ENCODE measurements at places on chromosomes 16 and 17.

GRCh38 chr17:57453841-57454425, 197.6 kb downstream of the MSI2 start:
- no peak for DNase-seq

DNA sequence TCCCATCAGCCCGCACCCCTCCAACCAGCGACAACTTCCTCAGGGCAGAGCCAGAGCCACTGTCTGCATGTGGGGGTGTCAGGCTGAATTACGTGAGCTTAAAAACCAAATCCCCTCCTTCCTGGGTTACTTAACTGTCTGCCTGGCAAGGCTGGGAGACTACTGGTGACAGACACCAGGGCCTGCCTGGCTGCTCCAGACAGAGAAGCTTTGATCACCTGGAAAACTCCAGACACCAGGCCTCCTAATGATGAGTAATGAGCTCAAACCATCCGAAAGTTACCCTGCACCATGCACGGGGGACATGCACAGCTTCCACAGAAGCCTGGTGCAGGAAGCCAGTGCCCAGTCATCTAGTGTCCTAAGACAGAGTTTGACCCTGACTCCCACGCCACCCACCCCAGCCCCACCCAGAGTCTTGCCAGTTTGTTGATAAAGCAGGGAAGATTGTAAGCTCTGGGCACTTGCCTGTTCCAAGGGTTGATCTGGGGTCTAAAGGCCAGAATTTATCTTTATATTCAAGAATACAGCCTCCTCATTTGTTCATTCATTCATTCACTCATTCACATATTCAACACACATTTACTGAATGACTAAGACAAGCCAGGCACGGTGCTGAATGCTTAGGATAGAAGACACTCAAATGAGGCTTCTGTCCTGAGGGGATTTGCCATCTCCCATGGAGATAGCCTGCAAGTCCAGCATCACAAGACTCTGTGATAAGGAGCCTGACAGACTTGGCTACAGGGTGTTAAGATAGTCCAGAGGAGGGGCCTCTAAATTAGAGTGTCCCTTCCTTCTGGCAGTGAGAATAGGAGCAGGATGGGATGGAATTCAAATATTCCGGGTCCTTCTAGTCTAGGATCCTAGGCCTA, 7.2 kb upstream of the CCDC182 start:
- no peak for DNase-seq

- no peak for DNase-seq
Measured at GRCh38 chr16:1123525-1124230, 27.6 kb upstream of the C1QTNF8 start.

DNA sequence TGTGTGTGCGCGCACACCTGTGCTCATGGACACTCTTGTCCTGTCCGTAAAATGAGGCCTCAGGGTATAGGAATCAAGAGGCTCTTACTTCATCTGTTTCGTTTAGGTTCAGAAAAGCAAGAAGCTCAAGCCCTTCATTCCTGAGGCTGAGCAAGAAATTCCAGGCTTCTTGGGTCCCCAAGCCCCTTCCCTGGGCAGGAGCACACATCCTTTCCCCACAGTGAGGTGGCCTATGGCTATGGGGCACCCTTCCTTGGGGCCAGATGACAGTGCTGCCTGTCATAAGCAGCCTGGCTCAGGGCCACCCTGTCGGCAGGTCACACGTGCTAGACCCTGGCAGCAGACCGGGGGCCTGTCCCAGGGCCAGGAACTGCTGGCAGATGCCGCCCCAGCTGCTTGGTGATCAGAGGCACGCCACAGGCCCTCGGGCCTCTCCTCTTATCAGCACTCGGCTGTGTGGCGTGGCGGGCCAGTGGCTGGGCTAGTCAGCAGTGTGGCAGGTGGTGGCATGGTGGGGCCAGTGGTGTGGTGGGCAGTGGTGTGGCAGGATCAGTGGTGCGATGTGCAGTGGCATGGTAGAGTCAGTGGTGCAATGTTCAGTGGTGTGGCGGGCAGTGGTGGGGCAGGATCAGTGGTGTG, 50.2 kb downstream of the NKD1 start:
- no peak for DNase-seq

- DNase-seq = no peak
Measured at GRCh38 chr16:21161211-21161610, 2.7 kb downstream of the LDAF1 start.

- DNase-seq = no peak
Measured at GRCh38 chr17:33870936-33871335, 384.1 kb upstream of the CCL2 start.

GRCh38 chr17:15456972-15457722, 10.3 kb downstream of the CDRT4 start:
- DNase-seq = no peak
